Activated T-cell treated with anti-CD3 and anti-CD28 coated beads for 4 hours (primary cell): ENCODE measurements at places on chromosomes 3 and 15.

- no peak for DNase-seq
Measured at GRCh38 chr3:98565237-98565643, 28.2 kb downstream of the CPOX start.

- no peak for DNase-seq
Measured at GRCh38 chr3:192128060-192128459, 599.3 kb downstream of the FGF12 start.

- DNase-seq, result no peak
Measured at GRCh38 chr15:67953299-67953698, 100.8 kb upstream of the PIAS1 start.

DNA sequence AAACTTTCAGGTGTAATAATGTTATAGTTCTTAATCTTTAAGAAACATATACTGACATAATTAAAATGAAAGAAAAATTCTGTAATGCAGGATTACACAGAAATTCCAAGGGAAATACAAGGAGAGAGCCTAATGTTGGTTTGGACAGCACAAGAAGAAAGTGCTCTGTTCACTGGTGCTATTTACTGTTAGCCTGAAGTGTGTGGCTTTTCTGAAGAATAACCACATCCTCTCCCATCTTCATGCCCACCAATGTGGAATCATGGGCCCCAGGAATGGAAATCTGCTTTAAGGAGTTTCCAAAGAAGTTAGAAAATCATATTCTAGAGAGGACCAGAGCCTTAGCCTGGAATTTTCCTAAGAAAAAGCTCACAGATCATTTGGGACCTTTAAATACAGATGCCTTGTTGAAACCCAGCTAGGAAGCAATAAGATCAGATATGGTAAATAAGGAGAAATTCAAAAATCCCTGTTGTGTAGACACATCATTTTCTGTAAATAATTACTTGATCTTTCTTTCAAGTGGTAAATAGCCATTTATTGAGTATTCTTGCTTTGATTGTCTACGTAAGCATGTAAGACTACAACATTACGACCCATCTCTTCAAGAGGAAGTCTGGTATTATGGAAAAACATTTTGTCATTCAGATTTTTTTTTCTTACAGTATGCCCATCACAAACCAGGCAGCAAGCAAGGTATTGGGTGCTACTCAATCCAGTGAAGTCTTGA, 10.3 kb upstream of the USP50 start:
- no peak for DNase-seq

DNA sequence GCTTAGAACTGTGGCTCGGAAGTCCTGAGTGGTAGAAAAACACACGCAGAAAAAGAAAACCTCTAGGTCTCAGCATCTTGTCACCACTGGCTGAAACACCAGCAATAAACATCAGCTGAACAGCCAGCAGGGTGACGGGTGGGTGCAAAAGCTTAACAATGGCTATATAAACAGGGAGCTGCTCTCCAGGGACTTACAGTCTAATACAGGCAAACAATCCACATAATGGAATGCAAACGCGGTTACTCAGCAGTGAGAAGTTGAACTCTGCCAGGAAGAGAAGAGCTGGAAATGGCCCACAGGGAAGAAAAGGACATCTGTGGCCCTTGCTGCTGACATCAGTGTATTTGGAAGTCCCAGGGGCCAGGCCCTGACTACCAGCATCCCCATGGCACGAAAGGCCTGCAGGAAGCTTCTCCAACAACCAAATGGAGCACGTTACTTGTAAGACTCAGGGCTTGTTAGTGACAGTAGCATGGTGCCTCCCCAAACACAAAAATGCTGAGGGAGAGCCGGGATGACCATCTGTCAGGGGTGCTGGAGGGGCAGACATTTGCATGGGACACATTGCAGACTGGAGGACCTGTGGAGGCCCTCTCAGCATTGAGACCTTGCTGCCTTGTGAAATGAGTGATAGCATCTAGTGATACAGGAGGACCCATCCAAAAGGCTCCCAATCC, 3.0 kb downstream of the HEG1 start:
- DNase-seq, result no peak

- DNase-seq, result no peak
Measured at GRCh38 chr15:69794645-69795469, 302.9 kb downstream of the TLE3 start.

- DNase-seq, result no peak
Measured at GRCh38 chr15:100879464-100880138, at the start of gene ALDH1A3. ALDH1A3 (plus strand) TSS chr15:100879831; CDS start chr15:100879908, 77 bp downstream.

DNA sequence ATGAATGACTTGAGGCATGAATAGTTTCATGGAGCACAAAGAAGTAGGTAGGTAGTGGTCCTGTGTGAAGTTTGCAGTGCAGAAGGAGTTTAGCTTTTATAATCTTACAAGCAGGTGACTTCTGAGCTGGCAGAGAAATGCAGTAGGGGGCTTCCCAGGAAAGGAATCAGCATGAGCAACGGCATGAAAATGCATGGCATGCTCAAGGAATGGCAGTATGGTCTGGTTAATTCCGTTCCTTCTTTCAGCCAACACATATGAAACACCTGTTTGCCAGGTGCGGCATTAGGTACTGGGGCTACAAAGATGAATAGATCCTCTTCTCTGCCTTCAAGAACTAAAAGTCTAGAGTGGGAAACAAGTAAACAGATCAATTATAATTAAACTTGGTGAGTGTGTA, 138.0 kb upstream of the BHLHE40 start:
- no peak for DNase-seq

DNA sequence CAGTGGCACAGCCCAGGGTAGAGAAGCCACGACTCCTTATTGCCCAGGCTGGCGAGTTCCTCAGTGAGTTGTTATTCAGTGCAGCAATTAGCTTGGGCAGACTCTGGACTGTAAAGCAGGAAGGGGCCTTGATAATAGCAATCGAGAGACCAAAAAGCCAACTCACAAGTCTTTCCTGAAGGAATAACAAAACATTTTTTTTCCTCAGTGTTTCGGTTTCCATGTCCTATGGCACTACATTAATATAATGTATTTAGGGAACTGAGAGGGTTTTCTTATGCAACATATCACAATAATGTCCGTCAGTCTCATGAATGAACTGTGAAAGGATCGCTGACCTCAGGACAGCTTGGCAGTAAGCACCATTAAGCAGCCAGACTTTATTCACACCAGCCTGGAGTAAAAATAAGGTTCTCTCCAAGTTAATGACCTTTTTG, 248.9 kb upstream of the TBL1XR1 start:
- no peak for DNase-seq

- no peak for DNase-seq
Measured at GRCh38 chr15:62099094-62099601, 32.4 kb downstream of the C2CD4A start.

- DNase-seq, result no peak
Measured at GRCh38 chr3:171172070-171172469, 145.6 kb upstream of the SLC2A2 start.

DNA sequence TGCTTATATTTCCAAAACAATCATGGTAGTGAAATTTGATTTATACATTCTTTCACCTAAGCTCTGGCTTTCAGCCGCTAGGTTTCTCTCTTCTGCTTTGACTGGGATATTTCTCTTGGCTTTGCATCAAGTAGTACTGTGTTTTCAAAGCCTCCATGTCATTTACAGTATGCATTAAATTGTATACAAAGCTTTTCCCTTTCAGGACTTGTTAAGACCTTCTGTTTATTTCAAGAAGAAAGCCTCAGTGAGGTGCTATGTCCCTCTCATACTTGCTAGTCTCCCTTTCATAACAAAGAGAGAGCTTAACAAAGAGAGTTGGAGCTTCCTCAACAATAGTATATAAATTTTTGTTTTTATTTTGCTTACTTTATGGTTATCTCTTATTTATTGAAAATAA, 84.2 kb upstream of the SLC25A26 start:
- no peak for DNase-seq

GRCh38 chr3:15279671-15280402, 52.5 kb downstream of the SH3BP5 start:
- no peak for DNase-seq

DNA sequence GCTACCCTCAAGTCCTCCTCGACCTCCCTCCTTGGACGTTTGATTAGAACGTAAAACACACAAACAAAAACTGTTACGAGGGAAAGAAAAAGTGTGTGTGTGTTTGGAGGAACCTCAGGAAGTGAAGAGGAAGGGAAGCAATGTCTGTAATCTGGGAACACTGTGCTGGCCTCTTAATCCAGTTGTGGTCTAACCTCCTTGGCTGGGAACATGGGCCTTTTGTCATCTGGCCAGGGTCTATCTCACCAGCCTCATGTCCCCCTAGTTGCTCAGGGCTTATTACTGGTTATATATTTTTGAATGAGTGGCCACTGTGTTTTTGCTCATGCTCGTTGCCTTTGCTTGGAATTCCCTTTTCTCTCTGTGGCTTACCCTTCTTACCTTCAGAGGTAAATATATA, 89.0 kb upstream of the RASGRF1 start:
- DNase-seq, result no peak

DNA sequence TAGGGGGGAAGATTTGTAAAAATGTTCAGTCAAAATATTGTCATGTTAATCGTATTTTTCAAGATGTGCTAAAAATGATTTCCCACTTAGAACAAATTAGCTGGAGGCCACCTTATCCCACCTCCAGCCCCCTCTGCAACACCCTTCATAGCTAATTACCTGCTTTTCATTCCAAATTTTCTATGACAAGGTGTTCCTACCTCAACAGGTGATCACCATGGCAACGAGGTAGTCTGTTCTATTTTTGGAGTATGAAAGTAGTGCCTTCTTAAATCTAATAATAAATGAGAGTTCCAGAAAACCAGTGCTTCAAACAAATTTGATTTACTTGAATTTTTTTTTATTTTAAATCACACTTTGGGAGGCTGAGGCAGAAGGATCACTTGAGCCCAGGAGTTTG, 149.8 kb downstream of the FNDC3B start:
- no peak for DNase-seq

- DNase-seq, result no peak
Measured at GRCh38 chr3:123779655-123780231, 104.4 kb downstream of the MYLK start.

- DNase-seq, result no peak
Measured at GRCh38 chr3:110174908-110175307, 837.6 kb upstream of the DPPA4 start.

DNA sequence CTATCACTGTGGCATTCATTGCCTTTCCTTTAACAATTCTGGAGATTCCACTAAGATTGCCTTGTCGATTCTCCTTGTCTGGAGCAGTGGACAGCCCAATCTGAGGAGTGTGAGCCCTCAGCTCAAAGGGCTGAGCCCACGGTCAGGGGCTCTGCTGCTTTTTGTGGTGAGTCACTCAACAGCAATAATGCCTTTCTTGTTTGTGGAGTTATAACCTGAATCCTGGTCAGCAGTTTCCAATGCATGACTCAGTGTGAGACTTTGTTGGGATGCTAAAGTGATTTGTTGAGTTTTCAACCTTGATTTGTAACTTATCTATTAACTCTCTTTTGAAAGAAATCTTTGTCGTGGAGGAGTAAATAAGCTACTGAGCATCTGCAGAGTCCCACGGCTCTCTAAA, 183.5 kb downstream of the TJP1 start:
- no peak for DNase-seq

GRCh38 chr3:126465928-126466544, 9.7 kb downstream of the ZXDC start:
- no peak for DNase-seq

DNA sequence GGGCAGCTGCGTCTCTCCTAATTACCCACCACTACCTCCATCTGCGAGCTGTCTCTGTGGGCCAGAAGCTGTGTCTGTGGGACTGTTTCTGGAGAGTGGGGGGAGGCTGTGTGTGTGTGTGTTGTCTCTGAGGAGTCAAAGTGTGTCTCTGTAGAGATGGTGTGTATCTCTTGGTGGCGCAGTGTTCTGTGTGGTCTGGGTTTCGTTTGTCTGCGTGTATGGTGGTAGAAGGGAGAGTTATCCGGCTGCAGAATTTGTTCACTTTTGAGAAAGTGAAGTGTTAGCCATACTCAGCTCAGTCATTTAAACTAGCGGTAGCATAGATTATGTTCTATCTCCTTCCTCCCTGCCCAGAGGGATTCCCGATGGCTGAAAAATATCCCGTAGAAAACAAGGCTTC, 2.2 kb downstream of the MYRIP start:
- DNase-seq, result no peak

DNA sequence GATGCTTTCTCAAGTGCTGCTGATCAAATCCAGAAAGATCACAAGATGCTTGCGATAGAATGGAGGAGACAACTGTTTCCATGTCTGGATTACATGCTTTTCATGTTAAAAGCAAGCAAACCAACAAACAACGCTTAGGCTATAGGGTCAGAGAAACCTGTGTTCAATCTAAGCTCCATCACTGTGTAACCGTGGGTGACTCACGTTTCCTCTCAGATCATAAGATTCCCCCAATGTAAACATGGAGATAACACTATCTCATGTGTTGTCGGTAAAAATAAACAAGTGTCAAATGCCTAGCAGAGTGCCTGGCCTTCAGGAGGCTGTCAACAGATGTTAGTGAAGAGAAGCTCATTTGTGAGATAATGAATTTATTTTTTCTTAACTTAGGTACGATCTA, 907.8 kb downstream of the NTRK3 start:
- DNase-seq, result no peak

DNA sequence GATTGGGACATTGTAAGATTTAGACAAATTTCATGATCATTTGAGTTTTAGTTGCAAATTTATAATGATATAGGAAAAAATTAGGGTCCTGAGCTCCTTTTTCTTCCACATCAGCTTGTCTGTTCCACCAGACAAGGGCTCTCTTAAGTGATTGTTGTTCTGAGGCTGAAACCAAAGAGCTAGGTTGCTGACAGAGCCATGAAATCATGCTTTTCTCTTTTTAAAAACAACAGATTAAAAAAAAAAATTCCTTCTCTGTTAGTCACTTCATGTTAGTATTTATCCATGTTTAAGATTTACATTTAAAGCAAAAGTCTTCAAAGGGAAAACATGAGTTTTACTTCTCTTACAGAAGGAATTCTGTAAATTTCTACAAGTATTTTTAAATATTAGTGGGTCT, 56.8 kb downstream of the ATP2C1 start:
- DNase-seq, result no peak

GRCh38 chr15:45594319-45594718, 7.1 kb downstream of the BLOC1S6 start:
- no peak for DNase-seq

GRCh38 chr15:74050127-74050526, 32.2 kb downstream of the GOLGA6A start:
- no peak for DNase-seq

DNA sequence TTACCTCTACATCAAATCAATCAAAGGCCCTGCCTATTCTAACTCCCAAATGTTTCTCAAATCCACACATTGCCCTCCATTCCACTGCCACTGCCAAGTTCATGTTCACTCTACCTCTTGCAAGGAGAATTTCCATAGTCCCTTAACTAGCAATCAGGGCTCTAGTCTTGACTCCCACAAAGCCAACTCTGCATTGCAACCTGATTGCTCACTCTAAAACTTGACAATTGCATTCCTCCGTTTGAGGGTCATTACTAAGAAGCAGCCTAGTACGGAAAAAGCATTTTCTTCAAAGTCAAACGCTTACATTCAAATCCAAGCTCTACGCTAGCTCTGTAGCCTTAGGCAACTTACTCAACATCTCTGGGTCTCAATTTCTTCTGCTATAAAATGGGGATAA, 1.2 kb downstream of the CPA3 start:
- DNase-seq, result no peak
